ENCODE measurements at places on chromosomes 6 and 20. TPM values are rescaled to one million over a fixed set of nuclear protein-coding genes. Genes with fewer than 3 reads are reported as not detected.

The MAVS gene
- 24.6 TPM for total RNA-seq

The BLOC1S5 gene
- 16.6 TPM for total RNA-seq

The BANF2 gene
- total RNA-seq, result not detected

The TNXB gene
- total RNA-seq, result 32.9 TPM

The ATP9A gene
- 98.4 TPM for total RNA-seq

The CRISP2 gene
- 0.33 TPM for total RNA-seq
